ENCODE measurements at places on chromosomes 4 and X. TPM values are rescaled to one million over a fixed set of nuclear protein-coding genes. Genes with fewer than 3 reads are reported as not detected.

OCIAD2 gene
- total RNA-seq = 21.0 TPM

ZNF157 gene
- 5.0 TPM for total RNA-seq

ANK2 gene
- total RNA-seq = 1,069 TPM

CD38 gene
- total RNA-seq = 9.1 TPM

PNCK gene
- total RNA-seq = 33.8 TPM

DCAF12L1 gene
- total RNA-seq = 0.63 TPM

CCKAR gene
- total RNA-seq = 0.31 TPM
